ENCODE measurements at places on chromosomes 2 and 18.
A peak's percentile ranks its signal among the peaks of the same experiment; 100 is the strongest.

DNA sequence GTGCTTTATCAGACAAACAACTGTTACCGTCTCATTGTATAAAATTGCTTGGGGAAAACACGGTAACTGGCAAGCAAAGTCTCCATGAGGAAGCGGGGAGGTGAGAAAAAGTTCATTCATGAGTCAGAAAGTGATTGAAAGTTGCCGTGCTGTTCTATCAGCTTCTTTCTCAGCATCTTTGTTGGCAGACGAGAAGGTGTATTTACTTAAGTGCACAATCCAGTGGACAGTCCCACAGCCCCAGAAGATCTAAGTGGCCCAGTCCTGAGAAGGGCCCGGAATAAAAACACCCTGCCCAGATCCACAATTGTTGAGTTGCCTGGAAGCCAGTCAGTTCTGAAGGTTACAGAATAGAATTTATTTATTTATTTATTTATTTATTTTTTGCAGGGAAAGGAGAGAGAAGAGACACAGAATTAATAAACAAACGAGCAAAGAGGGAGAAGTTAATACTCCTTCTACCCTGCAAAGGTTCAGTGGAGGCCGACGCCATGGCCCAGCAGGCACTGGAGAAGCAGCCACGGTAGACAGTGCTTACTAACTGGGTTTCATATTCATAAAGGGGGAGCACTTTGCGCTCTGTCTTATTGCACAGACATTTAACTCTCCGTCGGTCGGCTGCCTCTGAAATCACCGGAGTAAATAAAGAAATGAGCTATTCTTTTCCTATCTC, 676.0 kb upstream of the SALL3 start:
- H3K4me3 ChIP-seq: no peak overlapping the region
- H3K27me3 ChIP-seq: no peaks in the 10 kb centered on the region
- no peaks in the 10 kb centered on the region for H3K4me1 ChIP-seq
- DNase-seq: no peak
- no peak overlapping the region for H3K27ac ChIP-seq
- H3K36me3 ChIP-seq: no peaks in the 10 kb centered on the region

DNA sequence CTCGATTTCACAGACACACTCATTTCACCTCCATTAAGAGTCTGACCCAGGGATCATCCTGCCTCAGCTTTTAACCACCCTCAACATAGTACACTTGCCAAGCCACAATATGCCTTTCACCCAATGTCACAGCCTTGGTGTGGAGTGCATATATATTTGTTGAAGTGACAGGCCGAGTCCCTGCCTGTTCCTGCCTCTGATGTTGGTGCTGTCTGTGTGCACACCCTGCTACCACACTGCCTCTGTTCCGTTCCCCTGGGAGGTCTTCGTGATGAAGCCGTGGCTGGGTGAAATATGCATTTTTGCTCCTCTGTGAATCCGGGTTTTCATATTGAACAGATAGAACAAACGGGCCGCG, 90.3 kb downstream of the RNF144A start:
- DNase-seq: no peak
- H3K36me3 ChIP-seq: no peaks in the 10 kb centered on the region
- peak overlapping the region; percentile 86 for H3K27ac ChIP-seq
- peaks cover 52% of the 10 kb centered on the region for H3K4me1 ChIP-seq
- H3K27me3 ChIP-seq: no peaks in the 10 kb centered on the region

DNA sequence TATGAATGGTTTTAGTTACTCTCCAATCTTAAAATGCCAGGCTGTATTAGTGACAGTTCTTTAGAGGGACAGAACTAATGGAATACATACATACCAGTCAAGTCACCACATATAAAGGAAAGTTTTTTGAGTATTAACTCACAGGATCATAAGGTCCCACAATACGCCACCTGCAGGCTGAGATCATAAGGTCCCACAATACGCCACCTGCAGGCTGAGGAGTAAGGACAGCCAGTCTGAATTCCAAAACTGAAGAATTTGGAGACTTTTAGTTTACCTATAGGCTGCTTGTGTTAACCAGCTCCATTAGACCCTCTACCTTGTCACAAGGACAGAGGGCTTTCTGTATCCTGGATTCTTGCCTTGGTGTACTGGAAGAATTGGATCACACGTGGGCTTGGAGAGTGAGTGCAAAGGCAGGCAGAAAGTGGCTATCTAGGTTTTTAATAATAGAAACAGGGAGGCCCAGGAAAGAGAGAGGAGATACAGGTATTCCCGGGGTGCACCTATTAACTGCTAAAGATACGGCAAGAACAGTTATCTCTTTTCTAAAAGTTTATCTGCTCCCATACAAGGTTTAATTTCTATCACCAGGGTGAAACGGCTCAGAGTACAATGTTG, 234.9 kb upstream of the CYRIA start:
- DNase-seq: no peak
- H3K36me3 ChIP-seq: no peaks in the 10 kb centered on the region
- no peaks in the 10 kb centered on the region for H3K27me3 ChIP-seq
- H3K4me1 ChIP-seq: no peaks in the 10 kb centered on the region

DNA sequence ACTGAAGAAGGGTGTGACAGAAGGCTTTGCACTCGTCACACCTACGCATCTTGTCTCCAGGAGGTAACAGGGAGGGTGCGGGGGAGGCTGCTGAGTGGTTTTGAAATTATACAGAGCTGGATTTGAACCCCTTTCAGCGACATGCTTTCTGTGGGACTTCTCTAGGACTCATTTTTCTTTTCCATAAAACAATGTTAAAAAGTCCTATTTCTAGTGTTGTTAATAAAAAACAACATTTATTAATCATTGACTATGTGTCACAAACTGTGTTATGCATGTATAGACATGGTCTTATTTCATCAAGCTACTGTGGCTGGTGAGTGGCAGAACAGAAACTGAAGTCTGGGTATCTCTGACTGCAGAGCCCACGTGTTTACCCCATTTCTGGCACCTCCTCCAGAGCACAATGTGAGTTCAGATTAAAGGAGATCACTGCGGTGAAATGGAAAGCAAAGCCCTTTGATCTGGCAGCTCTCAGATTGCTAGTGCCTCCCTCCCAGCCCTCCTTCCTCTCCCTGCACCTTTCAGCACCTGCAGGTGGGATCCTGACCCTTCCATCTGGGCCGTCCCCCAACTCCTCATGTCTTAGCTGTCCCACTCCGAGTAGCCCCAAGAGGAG, 315.5 kb upstream of the MYT1L start:
- H3K36me3 ChIP-seq: no peaks in the 10 kb centered on the region
- DNase-seq: no peak
- H3K4me3 ChIP-seq: no peak overlapping the region
- H3K27ac ChIP-seq: no peak overlapping the region
- H3K4me1 ChIP-seq: peaks cover 6% of the 10 kb centered on the region
- no peaks in the 10 kb centered on the region for H3K27me3 ChIP-seq

DNA sequence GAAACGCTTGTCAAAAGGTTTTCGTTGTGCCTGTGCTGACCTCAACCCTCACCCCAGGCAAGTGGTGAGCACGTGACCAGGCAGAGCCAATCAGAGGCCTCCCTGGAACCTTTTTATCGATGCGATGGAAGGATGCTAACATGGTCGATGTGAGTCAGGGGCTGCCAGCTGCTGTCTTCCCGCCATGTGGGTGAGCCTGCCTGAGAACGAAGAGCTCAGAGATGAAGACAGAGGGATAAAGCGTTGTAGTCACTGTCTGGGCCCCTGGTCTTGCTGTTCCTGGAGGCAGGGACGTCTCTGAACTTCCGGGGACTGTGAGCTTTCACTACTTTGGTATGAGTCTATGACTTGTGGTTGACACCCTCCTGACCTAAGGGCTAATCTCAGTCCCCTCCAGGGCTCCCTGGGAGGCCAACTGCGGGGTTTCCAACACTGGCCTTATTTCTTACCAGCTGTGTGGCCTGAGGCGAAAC, 18.6 kb downstream of the DNMT3A start:
- no peak overlapping the region for H3K27ac ChIP-seq
- DNase-seq: no peak
- H3K4me3 ChIP-seq: no peak overlapping the region
- H3K36me3 ChIP-seq: no peaks in the 10 kb centered on the region
- peaks cover 26% of the 10 kb centered on the region for H3K4me1 ChIP-seq
- no peaks in the 10 kb centered on the region for H3K27me3 ChIP-seq

DNA sequence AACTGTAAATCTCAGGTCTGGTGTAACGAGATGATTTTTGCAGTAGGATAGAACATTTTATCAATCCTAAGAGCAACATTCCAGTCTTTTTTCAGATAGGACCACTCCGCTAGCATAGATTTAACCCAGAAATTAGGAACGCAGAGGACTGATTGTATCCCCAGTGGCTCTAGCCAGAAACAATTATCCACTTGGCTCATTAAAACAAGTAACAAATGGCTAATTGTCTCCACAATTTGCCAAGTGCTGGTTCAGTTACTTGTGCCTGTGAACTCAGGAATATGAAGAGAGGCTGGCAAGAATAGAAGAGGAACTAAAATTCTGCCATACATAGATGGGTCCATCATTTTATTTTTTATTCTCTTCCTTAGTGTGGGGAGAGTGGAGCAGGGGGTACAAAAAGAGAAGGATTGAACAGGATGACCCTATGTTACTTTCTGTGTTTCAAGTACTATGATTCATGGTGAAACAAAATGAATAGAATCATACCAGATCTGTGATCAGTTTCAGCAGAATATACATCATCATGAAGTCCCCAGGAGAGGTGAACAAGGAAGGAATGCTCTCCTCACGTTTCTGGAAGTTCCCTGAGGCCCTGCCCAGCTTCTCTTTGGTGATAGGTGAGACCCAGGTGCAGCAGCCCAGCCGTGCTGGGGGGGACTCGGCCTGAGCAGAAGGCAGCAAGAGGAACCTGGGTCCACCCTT, 121.6 kb downstream of the ARL4C start:
- H3K4me1 ChIP-seq: no peaks in the 10 kb centered on the region
- H3K36me3 ChIP-seq: no peaks in the 10 kb centered on the region
- no peaks in the 10 kb centered on the region for H3K27me3 ChIP-seq
- DNase-seq: no peak
- H3K4me3 ChIP-seq: no peak overlapping the region

DNA sequence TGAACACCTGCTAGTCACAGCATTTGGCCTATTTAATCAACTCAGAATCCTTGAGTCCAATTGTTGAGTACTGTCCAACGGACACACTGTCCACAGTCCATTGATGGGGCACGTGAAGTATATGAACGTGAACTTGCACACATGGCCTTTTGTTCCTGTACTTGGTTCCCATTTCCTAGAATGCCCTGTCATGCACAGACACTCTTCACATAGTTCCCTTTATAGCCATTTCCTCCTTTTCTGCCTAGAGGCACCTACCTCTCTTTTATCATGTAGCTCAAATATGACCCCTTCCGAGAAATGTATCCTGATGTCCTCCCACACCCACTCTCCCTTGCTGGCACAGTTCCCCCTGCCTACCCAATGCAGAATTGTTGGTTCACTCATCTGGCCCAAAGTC, 8.7 kb upstream of the CRYGA start:
- no peak overlapping the region for H3K4me3 ChIP-seq
- no peaks in the 10 kb centered on the region for H3K27me3 ChIP-seq
- DNase-seq: no peak
- no peaks in the 10 kb centered on the region for H3K36me3 ChIP-seq
- no peak overlapping the region for H3K27ac ChIP-seq

DNA sequence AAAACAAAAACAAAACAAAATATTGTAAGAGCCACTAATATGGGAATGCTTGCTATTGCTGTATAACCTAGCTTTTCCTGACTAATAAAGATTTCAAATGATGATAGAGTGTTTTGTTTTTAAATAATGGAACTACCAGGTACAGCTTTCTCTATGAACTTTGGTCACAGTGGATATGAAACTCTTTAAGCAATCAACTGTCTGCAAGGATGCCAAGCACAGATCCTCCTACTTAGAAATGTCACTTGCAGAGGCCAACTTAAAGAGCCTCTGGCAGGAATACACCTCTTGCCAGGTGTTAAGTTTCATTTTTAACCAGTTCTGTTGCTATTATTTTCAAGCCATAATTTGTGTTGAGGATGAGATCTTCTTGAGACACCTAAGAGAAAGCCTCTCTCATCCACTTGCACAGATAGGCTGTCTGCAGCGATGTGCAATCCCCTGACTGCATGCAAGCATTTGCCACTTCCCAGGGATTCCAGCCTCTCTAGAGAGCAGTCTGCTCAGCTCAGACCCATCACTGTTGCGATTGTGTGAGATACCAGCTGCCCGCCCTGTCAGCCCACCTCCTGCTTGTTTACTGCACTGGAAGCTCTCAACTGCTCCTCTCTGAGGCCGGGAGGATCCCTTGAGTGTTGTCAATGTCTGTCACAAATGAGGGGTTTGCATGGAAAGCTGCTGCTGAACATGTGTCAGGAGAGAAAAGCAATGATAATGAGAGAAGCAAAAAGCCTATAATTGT, 86.1 kb upstream of the SCG2 start:
- no peaks in the 10 kb centered on the region for H3K4me1 ChIP-seq
- no peak for DNase-seq
- no peaks in the 10 kb centered on the region for H3K36me3 ChIP-seq
- no peaks in the 10 kb centered on the region for H3K27me3 ChIP-seq
- no peak overlapping the region for H3K4me3 ChIP-seq
- no peak overlapping the region for H3K27ac ChIP-seq

DNA sequence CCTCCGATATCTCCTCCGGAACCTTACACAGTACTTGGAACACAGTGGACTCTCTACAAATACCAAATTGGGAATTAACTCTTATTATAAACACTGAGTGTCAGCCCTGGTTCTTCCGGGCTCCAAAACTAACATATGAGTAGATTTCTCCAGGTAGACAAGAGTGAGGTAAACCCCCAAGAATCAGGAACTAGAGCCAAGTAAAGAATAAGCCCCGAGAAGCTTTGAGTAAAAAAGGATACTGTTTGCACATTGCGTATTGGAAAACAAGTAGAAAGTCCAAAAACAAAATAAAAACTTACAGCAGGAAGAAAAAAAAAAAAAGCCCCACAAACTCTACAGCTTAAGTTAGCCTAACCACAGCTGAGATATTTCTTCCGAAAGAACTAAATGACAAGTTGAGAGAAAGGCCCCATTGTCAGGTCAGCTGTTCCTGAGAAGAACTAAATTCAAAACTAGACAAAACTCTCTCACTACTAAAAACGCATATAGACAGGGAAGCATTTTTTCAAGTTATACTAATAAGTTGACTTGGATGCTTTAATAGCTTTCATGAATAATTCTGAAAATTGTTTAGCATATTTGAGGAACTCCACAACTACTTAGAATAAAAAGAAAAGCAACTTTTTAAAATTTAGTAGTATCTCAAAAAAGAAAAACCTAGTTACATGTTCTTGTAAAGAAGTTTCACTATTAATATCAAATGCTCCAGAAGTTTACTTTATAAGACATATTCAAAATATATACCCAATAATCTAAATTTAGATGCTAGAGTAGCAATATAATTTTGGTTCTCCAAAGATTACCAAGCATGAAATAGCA, 4.3 kb upstream of the HAAO start:
- no peak for DNase-seq
- H3K27ac ChIP-seq: no peak overlapping the region
- no peak overlapping the region for H3K4me3 ChIP-seq
- no peaks in the 10 kb centered on the region for H3K36me3 ChIP-seq
- peaks cover 15% of the 10 kb centered on the region for H3K4me1 ChIP-seq
